T-helper 17 cell (primary cell): ENCODE measurements at places on chromosomes 7 and 10.

GRCh38 chr7:24652251-24652939 is 79.1 kb downstream of the PALS2 start:
- no peak for DNase-seq

DNA sequence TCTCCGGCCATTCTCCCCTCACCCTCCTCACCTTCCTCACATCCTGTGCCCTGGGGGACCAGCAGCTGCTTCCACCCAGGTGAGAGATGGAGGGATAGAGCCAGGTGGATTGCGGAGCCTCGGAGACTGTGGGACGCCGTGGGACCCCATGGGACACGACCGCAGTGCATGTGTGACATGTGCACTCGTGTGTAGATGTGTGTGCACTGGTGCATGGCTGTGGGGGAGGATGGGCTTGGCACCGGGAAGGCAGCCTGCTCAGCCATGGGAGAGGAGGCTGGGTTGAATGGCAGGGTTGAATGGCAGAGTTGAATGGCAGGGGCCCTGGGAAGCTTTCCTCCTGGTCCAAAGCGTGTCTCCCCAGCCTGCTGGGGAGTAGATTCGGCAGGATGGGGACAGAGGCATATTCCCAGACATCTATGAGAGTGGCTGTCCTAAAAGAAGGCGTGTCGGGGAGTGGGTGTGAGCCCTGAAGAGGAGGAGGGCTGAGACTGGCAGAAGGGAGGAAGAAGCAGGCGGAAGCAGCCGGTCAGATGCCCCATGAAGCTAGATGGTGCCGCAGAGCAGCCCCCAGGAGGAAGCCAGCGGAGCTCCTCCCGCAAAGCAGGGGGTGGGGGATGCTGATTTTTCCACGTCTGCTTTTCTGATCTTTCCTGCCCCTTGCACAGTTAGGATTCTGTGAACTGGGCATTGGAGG is 815 bp downstream of the GIMAP8 start:
- DNase-seq = peak; percentile 35

GRCh38 chr7:69739931-69740431 is 141.7 kb downstream of the AUTS2 start:
- DNase-seq = no peak

DNA sequence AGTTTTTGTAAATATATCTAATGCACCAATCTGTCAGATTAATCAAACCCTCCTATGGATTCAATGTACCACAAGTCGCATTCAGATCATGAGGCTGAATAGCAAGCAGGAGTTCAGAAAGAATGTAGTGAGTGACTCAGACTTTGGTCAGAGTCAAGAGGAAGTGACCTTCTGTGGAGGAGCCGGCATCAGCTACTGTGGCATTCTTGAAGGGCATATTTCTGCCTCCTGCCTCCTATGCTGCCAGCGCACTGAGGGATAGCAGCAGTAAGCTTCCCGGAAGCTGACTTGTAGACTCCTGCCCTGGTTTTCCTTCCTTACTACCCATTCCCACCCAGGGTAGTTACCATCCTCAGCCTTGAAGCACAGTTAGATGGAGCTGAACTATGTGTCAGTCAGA is 867.5 kb downstream of the NRG3 start:
- no peak for DNase-seq

- DNase-seq = no peak
Observed at GRCh38 chr10:35563261-35563891, 41.8 kb upstream of the GJD4 start.

- no peak for DNase-seq
Observed at GRCh38 chr7:157757211-157757610, 420.4 kb downstream of the DNAJB6 start.

- DNase-seq = no peak
Observed at GRCh38 chr7:91311839-91312238, 47.6 kb downstream of the FZD1 start.

DNA sequence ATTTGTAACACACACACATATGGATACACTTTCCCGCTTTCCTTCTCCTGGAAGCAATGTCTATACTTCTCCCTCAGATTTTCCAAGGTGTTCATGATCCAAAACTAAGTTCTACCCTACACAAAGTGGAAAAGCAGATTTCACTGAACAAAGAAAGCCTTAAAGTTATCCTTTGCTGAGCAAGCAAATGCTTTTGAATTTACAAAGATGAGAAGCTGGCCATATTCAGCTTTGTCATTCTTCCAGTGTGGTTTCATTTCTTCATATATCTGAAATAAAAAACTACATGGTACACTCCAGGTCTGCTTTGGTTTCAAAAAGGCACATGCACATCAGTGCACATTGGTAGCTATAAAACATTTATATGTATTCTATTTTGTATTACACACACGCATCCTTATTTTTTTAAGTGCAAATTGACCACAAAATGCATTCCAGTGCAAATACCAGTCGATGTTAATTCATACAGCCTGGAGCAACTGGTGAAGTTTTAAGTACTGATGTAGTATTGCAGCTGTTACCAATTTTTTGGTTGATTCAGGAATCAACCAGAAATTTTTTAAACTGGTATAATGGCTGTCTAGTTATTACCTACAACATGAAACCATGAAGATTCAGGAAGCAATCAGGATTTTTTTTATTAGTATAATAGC is 65.5 kb upstream of the SRPK2 start:
- DNase-seq = no peak

- no peak for DNase-seq
Observed at GRCh38 chr10:70693619-70694335, 21.5 kb downstream of the ADAMTS14 start.

DNA sequence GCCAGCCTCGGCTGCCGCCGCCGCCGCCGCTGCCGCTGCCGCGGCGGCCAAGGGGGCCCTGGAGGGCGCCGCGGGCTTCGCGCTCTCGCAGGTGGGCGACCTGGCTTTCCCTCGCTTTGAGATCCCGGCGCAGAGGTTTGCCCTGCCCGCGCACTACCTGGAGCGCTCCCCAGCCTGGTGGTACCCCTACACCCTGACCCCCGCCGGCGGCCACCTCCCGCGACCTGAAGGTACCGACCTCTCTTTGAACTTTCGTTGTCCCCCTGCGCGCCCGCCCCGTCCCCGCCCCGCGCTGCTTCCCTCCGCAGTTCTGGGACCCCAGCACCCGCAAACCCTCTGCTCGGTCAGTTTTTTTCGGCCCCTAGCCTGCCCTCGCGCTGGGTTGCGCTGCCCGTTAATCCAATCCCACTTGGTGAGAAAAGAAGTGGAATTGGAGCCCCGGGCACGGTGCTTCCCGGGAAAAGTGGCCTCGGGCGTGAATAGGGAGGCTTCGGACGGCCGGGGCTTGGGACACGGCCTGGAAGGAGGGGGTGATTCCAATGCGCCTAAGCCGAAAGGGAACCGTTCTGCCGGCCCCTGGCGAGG is 543 bp downstream of the HMX3 start:
- no peak for DNase-seq

- DNase-seq = no peak
Observed at GRCh38 chr7:83876593-83876992, 227.7 kb upstream of the SEMA3E start.

GRCh38 chr10:67115972-67116371 is 190.1 kb downstream of the LRRTM3 start:
- no peak for DNase-seq

GRCh38 chr10:73763343-73763742 is 18.5 kb upstream of the CHCHD1 start:
- no peak for DNase-seq

- no peak for DNase-seq
Observed at GRCh38 chr10:7561216-7561893, 105.4 kb downstream of the ITIH5 start.

DNA sequence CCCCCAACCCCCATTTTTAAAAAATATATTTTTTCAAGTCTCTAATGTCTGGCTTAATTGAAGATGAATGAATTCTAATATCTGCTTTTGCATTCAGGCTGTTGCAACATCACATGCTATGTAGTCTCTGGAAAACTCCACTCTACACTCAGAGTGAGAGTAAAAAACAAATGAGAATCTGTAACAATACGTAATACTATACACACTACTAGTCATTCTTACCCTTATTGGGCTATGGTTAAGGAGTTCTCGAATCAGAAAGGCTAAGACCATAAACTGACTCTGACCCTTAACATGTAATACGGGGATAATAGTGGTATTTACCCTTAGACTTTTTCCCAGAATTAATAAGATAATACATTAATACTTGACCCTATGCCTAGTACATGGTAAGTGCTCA is 42.9 kb upstream of the TMEM168 start:
- no peak for DNase-seq

DNA sequence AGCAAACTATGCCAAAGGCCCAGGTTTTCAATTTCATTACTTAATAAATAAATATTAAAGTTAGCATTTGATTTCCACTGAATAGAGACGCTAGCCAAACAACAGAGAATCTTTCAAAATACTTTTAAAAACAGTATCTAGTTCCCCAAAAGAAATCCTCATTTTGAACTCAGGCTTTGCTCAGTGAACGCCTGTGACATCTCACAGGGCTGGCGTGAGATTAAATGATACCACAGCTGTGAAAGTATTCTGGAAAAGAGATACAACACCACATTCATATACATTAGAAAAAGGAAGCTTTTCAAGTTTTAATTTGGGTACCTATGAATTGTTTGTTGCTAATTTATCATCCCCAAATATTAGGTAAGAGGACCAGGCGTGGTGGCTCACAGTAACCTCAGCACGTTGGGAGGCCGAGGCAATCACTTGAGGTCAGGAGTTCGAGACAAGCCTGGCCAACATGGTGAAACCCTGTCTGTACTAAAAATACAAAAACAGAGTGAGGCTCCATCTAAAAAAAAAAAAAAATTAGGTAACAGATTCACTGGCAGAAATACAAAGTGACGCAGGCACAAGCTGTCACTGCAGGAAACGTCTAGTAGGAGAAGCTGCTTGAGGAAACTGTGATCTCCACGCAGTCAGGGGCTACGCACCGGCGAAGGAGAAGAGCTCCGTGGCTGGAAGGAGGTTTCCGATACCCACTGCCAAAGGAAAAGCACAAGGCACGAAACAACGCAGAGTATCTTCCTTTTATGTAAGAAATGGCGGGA is 50.0 kb downstream of the AMZ1 start:
- no peak for DNase-seq

- DNase-seq = no peak
Observed at GRCh38 chr10:36634916-36635315, 490.5 kb upstream of the ANKRD30A start.

GRCh38 chr10:25177093-25177753 is 2.4 kb downstream of the GPR158 start:
- no peak for DNase-seq
